Stimulated activated CD8-positive, alpha-beta memory T cell treated with anti-CD3 and anti-CD28 coated beads, Interleukin-4, amount 100 ng/mL, for 1 hour (primary cell): ENCODE measurements at places on chromosomes 6 and 20.

- DNase-seq = no peak
Observed at GRCh38 chr6:111269401-111269970, 182.2 kb downstream of the SLC16A10 start.

DNA sequence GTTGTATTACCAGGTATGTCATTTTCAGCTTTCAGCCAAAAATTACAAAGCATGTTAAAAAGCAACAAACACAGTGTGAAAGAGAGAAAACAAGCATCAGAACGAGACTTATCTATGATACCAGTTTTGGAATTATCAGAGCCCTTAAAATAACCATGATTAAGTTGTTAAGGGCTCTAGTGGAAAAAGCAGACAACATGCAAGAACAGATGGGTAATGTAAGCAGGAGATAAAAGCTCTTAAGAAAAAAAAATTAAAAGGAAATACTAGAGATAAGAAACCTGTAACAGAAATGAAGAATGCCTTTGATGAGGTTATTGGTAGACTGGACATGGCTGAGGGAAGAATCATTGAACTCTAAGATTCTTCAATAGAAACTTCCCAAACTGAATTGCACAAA lies 127.5 kb upstream of the SCGN start:
- no peak for DNase-seq

DNA sequence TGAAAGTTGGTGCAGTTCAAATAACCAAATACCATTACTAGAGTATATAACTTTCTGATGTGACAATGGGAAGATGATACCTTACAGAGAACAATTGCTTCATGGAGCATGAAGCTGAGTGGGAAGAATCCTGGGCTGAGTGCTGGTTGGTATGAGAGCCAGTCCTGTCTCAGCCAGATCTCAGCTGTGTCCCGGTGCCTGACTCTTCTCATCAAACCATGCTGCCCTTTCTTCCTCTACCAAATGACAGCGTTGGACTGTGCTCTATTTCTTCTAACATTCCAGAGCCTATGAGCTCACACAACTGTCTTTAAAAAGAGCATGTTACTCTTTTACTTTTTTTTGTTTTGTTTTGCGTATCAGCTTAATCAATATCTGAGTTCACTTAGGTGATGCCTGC lies 27.5 kb upstream of the PBOV1 start:
- no peak for DNase-seq

DNA sequence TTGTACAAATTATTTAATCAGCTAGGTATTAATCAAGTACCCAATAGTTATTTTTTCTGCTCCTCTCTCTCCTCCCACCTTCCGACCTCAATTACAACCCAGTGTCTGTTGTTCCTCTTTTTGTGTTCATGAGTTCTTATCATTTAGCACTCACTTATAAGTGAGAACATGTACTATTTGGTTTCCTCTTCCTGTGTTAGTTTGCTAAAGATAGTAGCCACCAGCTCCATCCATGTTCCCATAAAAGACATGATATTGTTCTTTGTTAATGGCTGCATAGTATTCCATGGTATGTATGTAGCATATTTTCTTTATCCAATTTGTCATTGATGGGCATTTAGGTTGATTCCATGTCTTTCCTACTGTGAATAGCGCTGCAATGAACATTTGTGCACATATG lies 652.8 kb upstream of the CITED2 start:
- DNase-seq = no peak

DNA sequence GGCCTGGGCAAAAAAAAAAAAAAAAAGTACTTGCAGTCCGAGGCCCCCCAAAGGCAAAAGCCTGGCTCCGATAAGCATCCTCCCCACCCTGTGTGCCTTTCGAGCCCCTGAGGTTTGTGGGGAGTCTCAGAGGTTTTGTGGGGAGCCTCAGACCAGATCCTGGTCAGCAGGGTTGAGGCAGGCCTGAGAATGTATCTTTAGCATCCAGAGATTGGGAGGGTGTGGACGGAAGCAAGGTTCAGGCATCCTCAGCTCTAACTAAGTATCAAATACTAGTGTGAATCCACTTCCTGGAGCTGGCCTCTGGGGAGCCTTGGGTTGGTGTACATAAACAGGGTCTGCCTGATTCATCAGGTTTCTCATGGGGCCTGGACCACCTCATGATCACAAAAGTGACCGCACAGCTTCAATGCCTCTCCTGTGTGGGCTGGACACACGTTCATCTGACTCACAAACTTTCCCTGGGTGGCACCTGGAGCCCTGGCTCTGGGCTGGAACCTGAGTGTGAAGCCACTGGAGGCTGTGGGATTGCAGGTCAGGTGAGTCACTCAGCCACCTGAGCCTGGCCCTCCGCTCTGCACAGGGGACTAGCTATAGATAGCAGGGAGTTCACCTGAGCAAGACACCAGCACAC lies 24.4 kb downstream of the PCMTD2 start:
- no peak for DNase-seq

DNA sequence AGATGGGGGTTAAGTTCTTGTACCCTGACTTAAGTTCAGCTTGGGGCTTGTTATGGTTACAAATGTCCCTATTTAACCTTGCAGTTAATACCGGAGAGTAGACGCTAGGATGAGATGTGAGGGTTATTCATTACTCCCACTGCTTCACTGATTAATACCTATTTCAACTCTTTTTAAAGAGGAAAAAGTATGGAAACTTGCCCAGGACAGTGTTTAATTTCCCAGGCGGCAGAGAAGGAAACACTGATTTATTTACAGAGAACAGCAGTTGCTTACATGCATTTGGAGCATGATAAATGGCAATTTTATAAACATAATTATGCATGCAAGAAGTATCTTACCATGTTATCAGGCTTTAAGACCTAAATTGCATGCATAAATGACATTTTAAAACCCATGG lies 137.7 kb downstream of the RCAN2 start:
- no peak for DNase-seq

- no peak for DNase-seq
Observed at GRCh38 chr20:63337786-63338420, 23.2 kb downstream of the CHRNA4 start.

DNA sequence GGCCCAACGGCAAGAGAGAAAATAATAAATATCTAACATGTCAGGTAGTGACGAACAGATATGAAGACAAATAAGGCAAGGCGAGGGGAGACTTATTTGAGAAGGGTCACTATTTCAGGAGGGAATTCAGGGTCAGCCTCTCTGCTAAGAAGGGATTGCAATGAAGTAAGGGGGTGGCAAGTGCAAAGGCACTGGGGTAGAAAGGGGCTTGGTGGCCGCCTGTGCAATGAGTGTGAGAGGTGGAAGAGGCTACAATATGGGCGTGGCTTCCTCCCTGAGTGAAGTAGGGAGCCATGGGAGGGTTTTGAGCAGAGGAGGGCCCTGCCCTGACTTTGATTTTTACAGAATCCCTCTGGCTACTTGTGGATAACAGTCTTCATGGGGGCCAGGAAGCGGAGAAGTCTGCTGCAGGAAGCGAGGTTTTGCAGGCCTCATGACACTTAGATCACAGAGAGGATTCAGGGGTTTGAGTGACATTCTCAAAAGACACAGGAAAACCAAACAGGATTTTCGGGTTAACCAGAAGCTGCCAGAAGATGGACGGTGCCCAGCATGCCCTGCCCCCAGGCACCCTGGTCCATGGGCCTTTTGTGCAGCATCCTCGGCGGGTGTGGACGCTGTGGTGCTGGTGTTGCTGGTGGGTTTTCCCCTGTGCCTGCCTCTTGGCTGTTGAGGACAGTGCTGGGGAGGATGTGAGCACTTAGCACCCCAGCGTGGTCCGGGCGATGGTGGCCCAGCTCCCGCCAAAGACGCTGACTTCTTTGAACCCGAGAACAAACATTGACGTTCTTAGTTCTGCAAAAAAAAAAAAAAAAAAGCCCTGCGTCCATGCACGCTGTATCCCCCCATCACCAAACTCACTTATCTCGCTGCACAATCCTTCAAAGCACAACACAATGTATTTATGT lies 124.2 kb upstream of the PTPN1 start:
- DNase-seq = peak; percentile 13

DNA sequence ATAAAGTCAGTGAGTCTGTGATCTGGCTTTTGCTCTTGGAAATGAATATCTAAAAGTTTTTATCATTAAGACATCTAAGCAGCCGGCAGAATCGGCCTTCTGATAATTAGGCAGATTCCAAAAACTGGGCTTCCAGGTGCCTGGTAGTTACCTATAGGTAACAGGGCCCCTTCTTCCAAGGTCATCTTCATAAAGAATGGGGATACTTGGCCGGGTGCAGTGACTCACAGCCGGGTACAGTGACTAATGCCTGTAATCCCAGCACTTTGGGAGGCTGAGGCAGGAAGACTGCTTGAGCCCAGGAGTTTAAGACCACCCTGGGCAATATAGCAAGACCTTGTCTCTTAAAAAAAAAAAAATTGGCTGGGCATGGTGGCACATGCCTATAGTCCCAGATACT lies 12.9 kb upstream of the RBL1 start:
- DNase-seq = no peak

- DNase-seq = peak; percentile 38
Observed at GRCh38 chr6:144334150-144334708, 49.1 kb downstream of the UTRN start.

DNA sequence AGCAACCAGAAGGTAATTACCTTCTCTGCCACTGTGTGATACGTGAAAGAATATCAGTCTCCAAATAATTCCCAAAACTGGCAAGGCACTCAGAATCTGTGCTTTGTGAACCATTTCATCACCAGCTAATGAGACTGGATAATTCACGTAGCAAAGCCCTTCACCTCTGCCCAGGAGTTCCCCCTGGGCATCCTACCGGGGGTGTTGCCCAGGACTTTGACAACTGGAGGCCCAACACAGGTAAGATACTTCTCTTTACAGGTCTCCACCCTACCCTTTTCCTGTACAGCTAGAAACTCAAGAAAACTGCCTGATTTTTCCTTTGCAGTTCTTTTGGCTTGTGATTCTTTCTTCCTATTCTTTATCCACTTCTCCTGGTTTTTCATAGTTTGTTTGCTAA lies 2.7 kb upstream of the CD24 start:
- DNase-seq = no peak

DNA sequence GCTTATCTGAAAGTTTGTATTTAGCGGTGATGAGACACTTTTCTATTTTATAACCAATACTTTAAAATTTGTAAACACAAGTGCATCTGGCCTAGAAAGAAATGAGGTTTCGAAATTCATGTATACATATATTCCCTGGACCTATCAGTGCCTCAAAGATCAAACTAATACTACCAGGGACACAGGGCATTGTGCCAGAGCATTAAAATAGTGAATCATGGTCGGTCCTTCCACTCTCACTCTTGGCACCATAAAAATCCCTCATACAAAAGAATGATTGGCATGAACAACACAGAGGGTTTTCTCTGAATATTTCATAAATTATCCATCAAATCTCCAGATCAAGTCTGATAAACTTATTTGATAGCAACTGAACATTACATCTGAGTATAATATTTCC lies 62.0 kb downstream of the MMUT start:
- no peak for DNase-seq

GRCh38 chr20:48159145-48160008 lies 374.1 kb upstream of the SULF2 start:
- no peak for DNase-seq

DNA sequence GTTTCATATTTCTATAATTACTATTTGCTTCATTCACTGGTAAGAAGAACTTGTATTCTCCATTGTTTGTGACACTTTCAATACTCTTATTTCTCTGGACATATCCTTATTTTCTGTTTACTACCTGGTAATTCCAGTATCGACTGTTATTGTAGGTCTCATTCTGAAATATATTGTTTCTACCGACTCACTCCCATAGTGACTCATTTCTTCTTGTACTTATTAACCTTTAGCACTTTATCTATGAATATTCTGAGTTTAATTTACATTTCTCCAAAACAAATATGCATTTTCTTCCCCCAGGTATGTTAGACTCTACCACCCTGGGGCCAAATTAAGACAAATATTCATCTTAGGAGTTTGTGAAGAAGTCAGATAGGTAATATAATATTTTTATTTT lies 164.5 kb upstream of the BTBD3 start:
- no peak for DNase-seq

- no peak for DNase-seq
Observed at GRCh38 chr6:7047966-7048365, 59.8 kb upstream of the RREB1 start.

GRCh38 chr6:3919130-3919628 lies 70.0 kb downstream of the FAM50B start:
- DNase-seq = no peak

DNA sequence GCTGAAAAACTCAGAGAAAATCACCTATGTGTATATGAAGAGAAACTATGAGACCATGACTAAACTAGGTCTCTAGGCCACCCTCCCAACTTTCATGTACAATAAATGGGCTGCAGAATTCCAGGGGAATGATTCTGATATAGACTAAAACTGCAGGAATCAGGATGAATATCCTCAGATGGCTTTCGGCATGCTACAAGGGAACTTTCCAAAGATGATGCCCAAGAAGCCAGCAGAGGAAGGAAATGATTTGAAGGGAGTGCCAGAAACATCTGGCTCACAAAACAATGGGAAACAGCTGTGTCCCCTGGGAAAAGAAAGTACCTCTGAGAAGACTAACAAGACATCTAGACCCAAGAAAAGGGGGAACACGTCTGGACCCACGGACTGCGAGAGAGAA lies 41.1 kb downstream of the PLN start:
- DNase-seq = no peak

DNA sequence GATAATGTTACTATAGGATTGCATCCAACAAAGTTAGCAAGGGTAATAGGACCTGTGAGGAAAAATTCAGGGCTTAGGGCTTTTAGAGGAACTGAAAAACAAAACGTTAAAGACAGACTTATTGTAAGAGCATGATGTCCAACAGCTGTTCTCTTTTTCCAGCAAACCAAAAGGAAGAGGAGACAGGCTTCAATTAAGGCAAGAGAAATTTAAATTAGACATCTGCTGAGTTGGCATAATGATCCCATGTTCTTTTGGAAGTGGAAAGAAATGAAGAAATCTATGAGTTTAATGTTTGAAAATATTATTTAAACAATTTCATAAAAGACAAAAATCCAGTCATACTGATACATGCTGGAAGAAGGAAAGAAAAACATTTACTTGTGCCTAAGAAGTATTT lies 95.7 kb upstream of the HMGCLL1 start:
- DNase-seq = no peak

DNA sequence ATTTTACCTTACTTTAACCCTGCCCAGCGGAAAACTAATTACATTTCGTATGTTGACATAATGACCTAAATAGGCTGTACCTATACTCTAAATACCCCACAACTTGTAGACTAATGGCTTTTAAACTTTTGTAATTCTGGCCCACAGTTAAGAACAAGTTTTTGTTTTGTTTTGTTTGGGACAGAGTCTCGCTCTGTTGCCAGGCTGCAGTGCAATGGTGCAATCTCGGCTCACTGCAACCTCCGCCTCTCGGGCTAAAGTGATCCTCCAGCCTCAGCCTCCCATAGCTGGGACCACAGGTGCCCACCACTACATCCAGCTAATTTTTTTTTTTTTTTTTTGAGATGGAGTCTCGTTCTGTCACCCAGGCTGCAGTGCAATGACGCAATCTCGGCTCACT lies 5.7 kb upstream of the SASH1 start:
- DNase-seq = no peak

GRCh38 chr6:106444777-106445507 lies 84.4 kb downstream of the CRYBG1 start:
- no peak for DNase-seq
